ENCODE measurements at places on chromosomes 5 and 9. TPM values are rescaled to one million over a fixed set of nuclear protein-coding genes. Genes with fewer than 3 reads are reported as not detected.

Gene CSF2
- total RNA-seq, result not detected

Gene P4HA2
- total RNA-seq, result 225 TPM

Gene CMYA5
- total RNA-seq, result 11.2 TPM

Gene INSL6
- not detected for total RNA-seq

Gene SETD9
- total RNA-seq, result 17.6 TPM

Gene FEM1C
- total RNA-seq, result 44.2 TPM

Gene SNX24
- 30.4 TPM for total RNA-seq

Gene FLT4
- 0.15 TPM for total RNA-seq

Gene CDH9
- total RNA-seq, result not detected

Gene ALAD
- total RNA-seq, result 36.4 TPM

Gene CNTLN
- total RNA-seq, result 11.1 TPM

Gene PPP3R2
- total RNA-seq, result not detected
